ENCODE measurements at places on chromosomes 4 and X. TPM values are rescaled to one million over a fixed set of nuclear protein-coding genes. Genes with fewer than 3 reads are reported as not detected.

CENPU gene
- total RNA-seq = 3.1 TPM

PCDH7 gene
- 157 TPM for total RNA-seq

CPZ gene
- total RNA-seq = 3.8 TPM

RBM3 gene
- total RNA-seq = 285 TPM

AREG gene
- 22.4 TPM for total RNA-seq

DNA sequence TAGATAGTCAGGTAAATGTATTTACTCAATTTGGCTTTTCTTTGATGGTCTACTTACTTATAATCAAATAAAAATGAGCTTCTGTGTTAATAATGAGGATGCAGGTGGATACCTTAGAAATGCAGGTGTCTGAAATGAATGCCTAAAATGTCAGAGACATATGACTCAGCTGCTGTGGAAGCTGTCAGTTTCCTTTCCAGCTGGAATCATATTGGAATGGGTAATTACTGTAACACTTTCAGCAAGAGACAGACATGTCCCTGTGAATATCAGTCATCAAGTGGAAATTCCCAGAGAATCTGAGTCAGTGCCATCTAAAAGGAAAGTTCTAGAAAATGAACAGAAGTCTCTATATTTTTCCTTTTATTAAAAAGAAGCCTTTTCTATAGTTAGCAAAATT, 783.0 kb upstream of the AADAT start:
- no peak for DNase-seq

DNA sequence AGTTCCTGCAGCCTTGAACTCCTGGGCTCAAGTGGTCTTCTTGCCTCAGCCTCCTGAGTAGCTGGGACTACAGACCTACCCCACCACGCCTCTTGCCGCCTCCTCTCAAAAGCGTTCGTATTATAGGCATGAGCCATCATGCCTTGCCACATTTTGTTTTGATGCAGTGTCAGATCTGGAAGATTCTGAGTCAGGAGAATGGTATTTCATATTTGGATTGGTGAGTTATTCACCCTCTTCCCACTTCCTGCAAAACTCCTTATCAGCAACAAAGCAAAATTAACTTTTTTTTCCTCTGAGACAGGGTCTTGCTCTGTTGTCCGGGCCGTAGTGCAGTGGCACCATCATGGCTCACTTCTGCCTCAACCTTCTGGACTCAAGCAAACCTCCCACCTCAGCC, 29.6 kb downstream of the REST start:
- DNase-seq = no peak

GRCh38 chrX:28802625-28803024, 215.4 kb downstream of the IL1RAPL1 start:
- no peak for DNase-seq

- no peak for DNase-seq
Observed at GRCh38 chr4:56680266-56680665, 830 bp downstream of the HOPX start.

DNA sequence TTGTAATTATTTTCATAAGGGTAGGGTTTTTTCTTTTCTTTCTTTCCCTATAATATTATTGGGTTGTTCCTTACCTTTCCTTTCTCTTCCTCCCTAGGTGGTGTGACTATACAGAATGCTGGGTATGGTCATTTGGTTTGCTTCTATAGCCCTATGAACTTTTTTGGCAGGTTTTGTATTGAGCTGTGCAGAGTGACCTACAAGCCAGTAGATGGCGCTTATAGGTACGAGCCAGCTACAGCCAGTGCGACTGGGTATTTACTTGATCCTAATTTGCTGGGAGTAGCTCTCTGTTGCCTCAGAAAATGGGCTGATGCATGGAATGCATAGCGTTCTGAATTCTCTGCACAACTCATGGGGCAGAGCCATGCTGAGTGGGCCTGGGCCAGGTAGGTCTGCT, 423.3 kb downstream of the MAGEE1 start:
- DNase-seq = no peak

GRCh38 chr4:86484241-86484640, 109.9 kb upstream of the PTPN13 start:
- no peak for DNase-seq
